Left cardiac atrium (tissue), 4 donors: ENCODE measurements at places on chromosomes 4 and X. TPM values are rescaled to one million over a fixed set of nuclear protein-coding genes. Genes with fewer than 3 reads are reported as not detected.

DNA sequence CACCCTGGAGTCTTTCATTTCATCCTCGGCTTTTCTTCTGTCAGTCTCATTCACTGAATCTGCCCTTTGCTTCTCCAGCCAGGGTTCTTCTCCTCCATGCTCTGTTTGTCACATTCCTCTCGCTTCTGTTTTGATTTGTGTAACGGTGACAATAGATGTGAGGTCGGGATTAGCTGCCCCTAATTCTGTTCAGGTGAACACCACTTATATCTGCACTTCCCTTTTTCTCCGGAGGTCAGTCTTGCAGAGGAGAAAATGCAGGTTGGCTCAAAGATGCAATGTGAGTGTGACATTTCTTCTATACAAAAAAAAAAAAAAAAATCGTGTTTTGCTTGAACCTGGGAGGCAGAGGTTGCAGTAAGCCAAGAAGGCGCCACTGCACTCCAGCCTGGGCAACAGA is 262.9 kb downstream of the ASMT start:
- no peak for DNase-seq

DNA sequence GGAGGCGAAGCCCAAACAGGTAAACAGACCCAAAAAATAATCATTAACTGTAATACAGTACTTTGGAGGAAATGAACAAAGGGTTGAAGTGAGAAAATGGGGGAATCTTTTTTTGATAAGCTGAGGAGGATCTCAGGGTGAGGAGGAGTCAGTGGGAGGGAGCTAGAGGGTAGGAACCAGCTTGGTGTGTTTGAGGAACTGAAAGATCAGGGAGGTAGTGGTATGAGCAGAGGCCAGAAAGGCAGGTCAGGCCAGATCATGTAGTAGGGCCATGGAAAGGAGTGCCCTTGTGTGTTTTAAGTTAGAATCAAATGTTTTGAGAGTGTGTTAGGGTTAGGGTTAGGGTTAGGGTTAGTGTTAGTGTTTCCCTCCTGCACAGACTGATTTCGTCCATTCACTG is 48.8 kb downstream of the PPP2R2C start:
- no peak for DNase-seq

DNA sequence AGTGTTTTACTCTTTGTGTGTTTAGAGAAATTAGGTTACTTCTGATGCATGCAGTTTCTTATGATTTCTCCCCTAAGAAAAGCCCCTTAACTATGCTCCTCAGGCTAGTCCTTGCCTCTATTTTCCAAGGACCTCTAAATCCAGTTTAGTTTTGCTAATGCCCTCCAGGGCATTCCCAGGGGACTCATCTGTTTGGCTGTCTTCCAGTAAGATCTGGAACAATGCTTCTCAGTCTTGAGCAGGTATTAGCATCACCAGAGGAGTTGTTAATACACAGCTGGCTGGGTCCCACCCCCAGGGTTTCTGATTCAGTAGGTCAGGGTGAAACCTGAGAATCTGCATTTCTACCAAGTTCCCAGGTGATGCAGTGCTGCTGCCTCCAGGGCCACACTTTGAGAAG is 56.9 kb downstream of the OTC start:
- no peak for DNase-seq

GRCh38 chr4:141657550-141658250 is 21.3 kb downstream of the IL15 start:
- no peak for DNase-seq

GRCh38 chr4:4591071-4591470 is 49.2 kb upstream of the STX18 start:
- DNase-seq: no peak

- no peak for DNase-seq
Measured at GRCh38 chrX:42247241-42247640, 323.9 kb upstream of the CASK start.

DNA sequence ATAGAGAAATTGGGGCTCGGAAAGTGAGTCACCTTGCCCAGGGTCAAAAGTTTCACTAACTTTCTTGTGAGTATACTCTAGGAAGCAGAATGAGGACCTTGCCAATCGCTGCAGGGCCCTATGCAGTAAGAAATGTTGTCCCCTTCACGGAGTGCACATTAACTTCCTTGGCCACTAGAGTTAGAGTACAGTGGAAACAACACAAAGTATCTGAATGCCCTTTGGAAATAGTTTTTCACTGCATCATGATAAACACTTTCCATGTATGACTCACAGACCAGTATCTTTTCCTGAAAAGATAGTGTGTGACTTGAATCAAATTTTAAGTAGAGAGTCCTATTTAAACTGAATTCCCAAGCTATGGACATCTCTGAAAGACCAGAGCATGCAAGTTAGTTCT is 45.5 kb upstream of the STK26 start:
- DNase-seq: no peak

DIPK2B gene
- total RNA-seq: 20.8 TPM

TEX11 gene
- total RNA-seq: not detected

GAGE13 gene
- not detected for total RNA-seq

KIF4A gene
- 0.29 TPM for total RNA-seq

NAT8L gene
- 12.5 TPM for total RNA-seq

PABPC4L gene
- 1.5 TPM for total RNA-seq

MTNR1A gene
- total RNA-seq: not detected

APBB2 gene
- 56.5 TPM for total RNA-seq
